Body of pancreas (tissue), 4 donors: ENCODE measurements at places on chromosomes 5 and 9.

- no peak overlapping the region for H3K4me3 ChIP-seq
- no peak for DNase-seq
- no peaks in the 10 kb centered on the region for H3K27me3 ChIP-seq
- H3K36me3 ChIP-seq: no peaks in the 10 kb centered on the region
These were observed 24.6 kb upstream of the IL9 start for GRCh38 chr5:135920199-135920598.

- H3K4me1 ChIP-seq: no peaks in the 10 kb centered on the region
- no peaks in the 10 kb centered on the region for H3K27me3 ChIP-seq
- no peak overlapping the region for H3K4me3 ChIP-seq
- H3K27ac ChIP-seq: no peak overlapping the region
These were observed 17.1 kb downstream of the OBP2B start for GRCh38 chr9:133191989-133192388.

DNA sequence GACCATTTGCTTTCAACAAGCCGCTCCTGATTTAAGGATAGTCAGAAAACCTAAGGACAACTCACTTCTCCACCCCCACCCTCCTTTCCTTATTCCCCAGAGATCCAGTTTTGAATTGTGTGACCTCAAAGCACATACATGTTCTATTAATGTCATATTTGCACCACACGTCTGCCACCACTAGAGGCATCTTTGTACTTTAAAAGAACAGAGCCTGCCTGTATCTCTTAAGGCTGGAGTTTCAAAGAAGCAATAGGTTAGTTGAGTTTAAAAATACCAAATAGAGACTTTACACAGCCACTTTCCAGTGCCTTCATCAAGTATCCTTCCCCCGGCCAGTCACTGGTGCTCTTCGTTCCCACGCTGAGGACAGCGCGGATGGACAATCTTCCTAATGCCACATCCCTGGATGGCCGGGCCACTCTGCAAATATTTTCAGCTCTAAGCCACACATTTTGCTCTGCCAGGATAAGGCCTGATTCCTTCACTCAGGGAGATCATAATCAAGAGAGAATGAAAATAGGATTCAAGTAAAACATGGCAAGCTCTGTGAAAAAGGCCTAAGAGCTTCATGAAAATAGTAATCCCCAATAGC lies 146.3 kb downstream of the SNCAIP start:
- H3K36me3 ChIP-seq: no peaks in the 10 kb centered on the region
- H3K27ac ChIP-seq: no peak overlapping the region
- DNase-seq: peak; percentile 16
- H3K4me3 ChIP-seq: no peak overlapping the region
- no peaks in the 10 kb centered on the region for H3K27me3 ChIP-seq

DNA sequence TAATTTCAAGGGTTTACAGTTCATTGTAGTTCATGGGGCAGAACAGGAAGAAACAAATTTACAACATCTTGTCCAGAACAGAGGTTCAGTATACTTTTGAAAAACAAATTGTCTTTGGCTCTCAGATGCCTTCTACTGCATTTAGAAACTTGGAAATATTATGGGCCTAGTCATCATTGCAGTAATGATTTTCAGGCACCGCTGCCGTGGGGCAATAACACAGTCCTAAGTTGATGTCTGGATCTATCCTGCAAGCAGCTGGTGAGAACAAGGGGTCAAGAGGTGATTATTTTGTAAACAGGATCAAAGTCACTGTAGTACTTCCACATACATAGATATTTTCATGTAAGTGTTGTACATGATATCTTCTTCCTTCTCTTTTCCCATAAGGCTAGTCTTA lies 82.5 kb upstream of the CAST start:
- no peak for DNase-seq
- H3K27me3 ChIP-seq: no peaks in the 10 kb centered on the region
- no peak overlapping the region for H3K27ac ChIP-seq
- H3K4me3 ChIP-seq: no peak overlapping the region

DNA sequence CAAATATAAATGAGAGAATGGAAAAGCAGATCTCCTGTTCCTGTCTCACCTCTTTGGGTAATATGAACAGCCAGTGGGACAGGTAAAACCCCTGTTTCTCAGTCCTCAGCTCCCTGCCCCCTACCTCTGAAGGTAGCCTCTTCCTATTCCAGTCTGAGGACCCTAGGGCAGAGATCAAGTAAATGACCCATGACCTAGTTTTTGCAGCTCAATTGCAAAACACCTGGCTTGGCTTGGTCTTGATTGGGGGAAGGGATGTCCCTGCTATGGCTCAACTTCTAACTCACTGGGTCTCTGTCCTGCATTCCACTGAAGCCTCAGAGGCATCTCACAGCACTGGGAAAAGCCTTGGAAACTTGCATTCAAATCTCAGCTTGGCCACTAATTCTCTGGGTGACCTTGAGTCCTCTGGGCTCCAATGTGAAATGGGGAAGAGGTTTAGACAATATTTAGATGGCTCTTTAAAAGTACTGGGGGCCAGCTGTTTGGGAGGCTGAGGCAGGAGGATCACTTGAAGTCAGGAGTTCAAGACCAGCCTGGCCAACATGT lies 1.6 kb upstream of the GALT start:
- H3K4me1 ChIP-seq: peaks cover 39% of the 10 kb centered on the region
- no peak overlapping the region for H3K4me3 ChIP-seq
- H3K27ac ChIP-seq: no peak overlapping the region
- H3K36me3 ChIP-seq: no peaks in the 10 kb centered on the region

- no peak overlapping the region for H3K27ac ChIP-seq
- no peaks in the 10 kb centered on the region for H3K27me3 ChIP-seq
- peaks cover 5% of the 10 kb centered on the region for H3K4me1 ChIP-seq
- no peaks in the 10 kb centered on the region for H3K36me3 ChIP-seq
These were observed 306.6 kb upstream of the KIF2A start for GRCh38 chr5:61999371-61999770.

DNA sequence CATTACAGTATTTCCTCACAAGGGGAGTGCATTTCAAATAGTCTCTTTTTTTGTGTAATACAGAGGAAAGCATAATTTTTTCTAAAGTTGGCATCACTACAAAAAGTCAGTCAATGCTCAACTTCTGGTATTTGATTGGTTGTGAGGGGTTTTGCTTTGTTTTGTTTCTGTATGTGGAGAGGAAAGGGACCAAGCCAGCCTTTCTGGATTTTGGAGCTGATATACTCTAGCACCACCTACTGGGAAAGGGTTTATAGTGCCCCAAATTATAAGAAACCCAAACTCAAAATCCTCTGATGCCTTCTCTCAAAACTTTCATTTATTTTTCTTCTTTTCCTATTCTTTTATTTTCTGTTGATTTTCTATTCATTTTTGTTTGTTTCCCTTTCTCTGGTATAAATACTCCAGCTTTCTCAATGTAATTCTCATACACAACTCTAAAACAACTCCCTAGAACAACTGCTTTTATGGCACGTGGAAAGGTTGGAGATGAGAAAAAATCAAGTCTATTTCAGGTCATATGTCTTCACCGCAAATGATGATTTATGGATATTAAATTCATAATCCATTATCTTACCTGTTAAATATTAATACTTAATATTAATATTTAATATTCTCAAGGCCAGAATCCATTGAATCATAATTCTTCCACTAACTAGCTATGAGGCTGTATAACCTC lies 69.5 kb upstream of the ANXA1 start:
- peak; percentile 19 for DNase-seq
- no peak overlapping the region for H3K4me3 ChIP-seq
- no peak overlapping the region for H3K27ac ChIP-seq
- H3K27me3 ChIP-seq: no peaks in the 10 kb centered on the region

DNA sequence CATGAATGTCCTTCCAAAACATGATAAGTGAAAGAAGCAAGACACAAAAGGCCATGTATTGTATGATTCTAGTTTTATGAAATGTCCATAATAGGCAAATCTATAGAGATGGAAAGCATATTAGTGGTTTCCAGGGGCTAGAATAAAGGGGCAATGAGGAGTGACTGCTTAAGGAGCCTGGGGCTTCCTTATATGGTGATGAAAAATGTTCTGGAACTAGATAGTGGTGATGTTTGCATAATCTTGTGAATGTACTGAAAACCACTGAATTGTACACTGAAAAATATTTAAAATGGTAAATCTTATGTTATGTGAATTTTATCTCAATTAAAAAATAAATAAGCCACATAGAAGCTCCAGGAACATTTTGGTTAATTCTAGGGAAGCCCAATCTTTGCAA lies 144.4 kb upstream of the ANKRD55 start:
- no peak for DNase-seq
- H3K27ac ChIP-seq: no peak overlapping the region
- H3K36me3 ChIP-seq: no peaks in the 10 kb centered on the region

DNA sequence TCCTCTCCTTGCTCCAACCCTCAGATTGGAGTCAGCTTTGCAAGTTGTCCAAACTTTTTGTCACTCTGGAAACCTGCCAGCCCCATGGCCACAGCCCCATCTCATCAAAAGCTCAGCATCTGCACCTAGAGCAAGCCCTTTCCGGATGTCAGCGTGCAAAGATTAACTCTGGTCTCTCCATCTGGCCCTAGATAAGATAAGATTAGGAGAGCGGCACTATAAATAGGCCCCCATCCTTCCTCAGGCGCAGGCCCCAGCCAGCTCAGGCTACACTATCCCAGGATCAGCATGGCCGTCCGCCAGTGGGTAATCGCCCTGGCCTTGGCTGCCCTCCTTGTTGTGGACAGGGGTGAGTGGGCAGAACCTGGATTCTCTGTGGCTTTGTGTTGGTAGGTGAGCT lies at the start of gene SPINK4:
SPINK4 (plus strand) TSS at position 247 of the 400 bp plus-strand sequence; CDS start at position 289, 42 bp downstream.
- H3K27ac ChIP-seq: no peak within 1 kb of the TSS
- H3K4me1 ChIP-seq: no peaks in the 10 kb centered on the region
- no peak within 1 kb of the TSS for H3K4me3 ChIP-seq
- DNase-seq: no peak
- H3K36me3 ChIP-seq: no peaks in the 10 kb centered on the region
- H3K27me3 ChIP-seq: no peaks in the 10 kb centered on the region

DNA sequence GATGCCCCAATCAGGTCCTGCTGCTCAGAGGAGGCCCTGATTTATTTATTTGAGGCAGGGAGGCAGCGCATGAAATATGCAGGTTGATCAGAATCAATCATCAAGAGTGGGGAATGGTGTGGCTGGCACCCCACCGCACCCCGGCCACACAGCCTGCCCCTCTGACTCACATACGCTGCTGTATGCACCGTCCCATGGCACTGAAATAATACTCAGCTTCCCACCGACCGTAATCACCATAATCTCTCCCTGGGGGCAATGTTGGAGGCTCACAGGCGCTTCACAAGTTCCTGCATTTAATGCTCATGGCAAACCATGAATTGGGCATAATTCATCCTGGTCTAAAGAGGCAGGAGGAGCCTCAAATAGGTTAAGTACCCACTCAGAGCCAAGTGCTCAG lies 141.2 kb upstream of the TBC1D2 start:
- no peak for DNase-seq
- no peaks in the 10 kb centered on the region for H3K27me3 ChIP-seq
- H3K4me3 ChIP-seq: no peak overlapping the region
- H3K36me3 ChIP-seq: no peaks in the 10 kb centered on the region
- no peaks in the 10 kb centered on the region for H3K4me1 ChIP-seq

- H3K27me3 ChIP-seq: no peaks in the 10 kb centered on the region
- H3K36me3 ChIP-seq: peaks cover 5% of the 10 kb centered on the region
- DNase-seq: peak; percentile 73
- no peak overlapping the region for H3K4me3 ChIP-seq
- peaks cover 95% of the 10 kb centered on the region for H3K4me1 ChIP-seq
- H3K27ac ChIP-seq: peak overlapping the region; percentile 95
These were observed 294.1 kb downstream of the FANCC start for GRCh38 chr9:95023217-95024003.

- no peak for DNase-seq
- H3K27me3 ChIP-seq: no peaks in the 10 kb centered on the region
- H3K4me3 ChIP-seq: no peak overlapping the region
- H3K4me1 ChIP-seq: peaks cover 12% of the 10 kb centered on the region
- no peak overlapping the region for H3K27ac ChIP-seq
These were observed 32.2 kb downstream of the ANXA6 start for GRCh38 chr5:151125421-151125820.

- no peak for DNase-seq
- no peaks in the 10 kb centered on the region for H3K4me1 ChIP-seq
- H3K4me3 ChIP-seq: no peak overlapping the region
- H3K36me3 ChIP-seq: no peaks in the 10 kb centered on the region
- H3K27ac ChIP-seq: no peak overlapping the region
These were observed 88.5 kb upstream of the SLC27A6 start for GRCh38 chr5:128876569-128877382.

- no peaks in the 10 kb centered on the region for H3K36me3 ChIP-seq
- DNase-seq: no peak
- H3K4me3 ChIP-seq: no peak overlapping the region
- H3K27ac ChIP-seq: no peak overlapping the region
These were observed 149.5 kb upstream of the LHFPL2 start for GRCh38 chr5:78797936-78798672.

- H3K4me3 ChIP-seq: no peak overlapping the region
- H3K27me3 ChIP-seq: no peaks in the 10 kb centered on the region
- DNase-seq: no peak
- no peaks in the 10 kb centered on the region for H3K36me3 ChIP-seq
These were observed 23.6 kb downstream of the CTSL start for GRCh38 chr9:87749335-87750035.
